ENCODE measurements at places on chromosomes 2 and 18.

GRCh38 chr2:235665661-235666212 lies 171.9 kb downstream of the AGAP1 start:
- no peak for DNase-seq
- no peaks in the 10 kb centered on the region for H3K36me3 ChIP-seq
- no peaks in the 10 kb centered on the region for H3K27me3 ChIP-seq
- no peak overlapping the region for H3K4me3 ChIP-seq

DNA sequence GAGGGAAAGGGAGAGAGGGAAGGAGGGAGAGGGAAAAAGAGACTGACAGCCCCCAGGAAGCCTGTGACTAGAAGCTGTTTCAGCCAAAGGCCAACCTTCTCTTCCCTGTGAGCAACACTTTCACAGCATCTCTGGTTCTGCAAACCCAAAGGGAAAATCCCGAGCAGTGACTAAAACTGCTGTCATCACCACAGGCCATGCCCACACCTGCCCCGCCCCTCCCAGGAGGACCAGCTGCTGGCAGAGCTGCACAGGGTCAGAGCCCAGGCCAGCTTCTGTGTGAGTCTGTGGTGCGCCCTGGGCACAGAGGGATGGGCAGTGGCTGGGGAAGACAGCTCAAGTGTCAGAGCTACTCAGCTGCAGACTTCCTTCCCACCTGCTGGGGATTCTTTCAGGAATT lies 64.9 kb upstream of the OTOS start:
- peaks cover 4% of the 10 kb centered on the region for H3K27me3 ChIP-seq
- DNase-seq: no peak
- H3K27ac ChIP-seq: no peak overlapping the region
- H3K36me3 ChIP-seq: no peaks in the 10 kb centered on the region

- no peak overlapping the region for H3K27ac ChIP-seq
- H3K27me3 ChIP-seq: peaks cover 87% of the 10 kb centered on the region
- DNase-seq: no peak
Measured at GRCh38 chr2:3644891-3645605, 13.0 kb upstream of the ALLC start.

DNA sequence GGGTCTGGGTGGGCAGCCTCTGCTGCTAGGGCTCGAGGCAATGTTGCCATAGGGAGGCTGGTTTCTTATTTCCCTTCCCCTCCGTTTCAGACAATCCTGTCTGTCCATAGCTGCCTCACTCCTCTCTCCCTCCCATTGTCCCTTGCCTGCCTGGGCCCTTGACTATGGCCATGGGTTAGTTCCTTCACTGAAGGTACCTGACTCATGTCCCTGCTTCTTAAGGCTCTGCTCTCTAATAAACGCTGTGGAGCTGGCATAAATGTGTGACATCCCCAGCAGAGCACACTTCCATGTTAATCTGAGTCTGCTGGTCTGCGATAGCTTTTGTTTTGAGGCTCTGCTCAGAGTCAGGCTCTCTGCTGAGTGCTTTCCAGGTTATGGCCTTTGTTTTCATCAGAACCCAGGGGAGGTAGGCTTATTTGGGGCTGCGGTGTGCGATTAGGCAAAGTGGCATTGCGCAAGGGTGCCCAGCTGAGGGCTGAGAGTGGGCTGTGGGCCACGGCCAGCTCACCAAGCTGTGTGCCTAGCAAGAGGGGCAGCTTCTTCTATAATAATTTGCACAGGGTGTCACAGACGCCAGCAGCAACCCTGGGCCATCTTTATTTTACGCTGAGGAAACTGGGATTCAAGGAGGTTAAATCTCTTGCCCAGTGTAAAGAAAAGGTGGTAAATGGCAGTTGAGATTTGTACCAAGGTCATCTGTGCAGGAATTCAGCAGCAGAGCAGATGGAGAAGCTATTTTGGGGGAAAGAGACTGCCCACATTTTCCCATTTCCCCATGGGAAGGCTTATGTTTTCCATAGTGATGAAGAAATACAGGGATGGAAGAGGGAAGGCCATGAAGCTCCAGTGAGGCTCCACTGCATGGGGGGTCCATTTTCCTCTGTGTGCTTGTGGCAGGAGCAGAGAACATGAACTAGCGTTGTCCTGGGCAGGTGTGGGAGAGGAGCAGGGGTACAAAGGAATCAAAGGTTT lies 25.6 kb downstream of the MRPL33 start:
- no peak overlapping the region for H3K4me3 ChIP-seq
- H3K27ac ChIP-seq: no peak overlapping the region
- no peaks in the 10 kb centered on the region for H3K36me3 ChIP-seq
- H3K27me3 ChIP-seq: peaks cover 39% of the 10 kb centered on the region

GRCh38 chr2:234580686-234581085 lies 83.8 kb upstream of the ARL4C start:
- H3K4me3 ChIP-seq: no peak overlapping the region
- H3K36me3 ChIP-seq: no peaks in the 10 kb centered on the region
- no peaks in the 10 kb centered on the region for H3K4me1 ChIP-seq
- no peak for DNase-seq
- H3K27ac ChIP-seq: no peak overlapping the region
- peaks cover 5% of the 10 kb centered on the region for H3K27me3 ChIP-seq

- no peaks in the 10 kb centered on the region for H3K4me1 ChIP-seq
- H3K27ac ChIP-seq: no peak overlapping the region
- no peak for DNase-seq
- no peaks in the 10 kb centered on the region for H3K27me3 ChIP-seq
- peaks cover 72% of the 10 kb centered on the region for H3K36me3 ChIP-seq
- H3K4me3 ChIP-seq: no peak overlapping the region
Measured at GRCh38 chr2:232816657-232817056, 40.3 kb upstream of the KCNJ13 start.

GRCh38 chr2:29253-29652 lies 17.1 kb downstream of the FAM110C start:
- no peak overlapping the region for H3K4me3 ChIP-seq
- H3K36me3 ChIP-seq: no peaks in the 10 kb centered on the region
- H3K4me1 ChIP-seq: 0 out of 3 replicates have a peak, but pooled peaks cover 2% of the 10 kb centered on the region
- DNase-seq: no peak
- no peaks in the 10 kb centered on the region for H3K27me3 ChIP-seq

DNA sequence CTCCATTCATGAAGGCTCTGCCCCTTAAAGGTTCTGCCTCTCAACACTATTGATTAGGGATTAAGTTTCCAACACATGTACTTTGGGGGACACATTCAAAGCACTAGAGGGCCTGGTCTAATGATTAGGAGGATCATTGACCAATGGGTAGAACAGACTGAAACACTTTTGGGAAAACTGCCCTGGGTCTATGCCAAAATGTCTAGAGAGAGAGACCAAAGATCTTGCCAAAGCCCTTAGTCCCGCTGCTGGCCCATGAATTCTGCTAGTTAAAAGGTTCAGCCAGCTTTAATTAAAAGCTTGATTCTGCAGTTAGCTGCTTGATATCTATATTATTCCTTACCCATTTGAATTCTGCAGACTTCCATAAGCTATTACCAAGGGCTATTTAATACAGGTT lies 613.2 kb downstream of the SLC4A3 start:
- no peak for DNase-seq
- no peaks in the 10 kb centered on the region for H3K27me3 ChIP-seq
- no peak overlapping the region for H3K4me3 ChIP-seq
- H3K27ac ChIP-seq: no peak overlapping the region
- H3K36me3 ChIP-seq: no peaks in the 10 kb centered on the region
- no peaks in the 10 kb centered on the region for H3K4me1 ChIP-seq

GRCh38 chr2:152584301-152584700 lies 133.0 kb downstream of the PRPF40A start:
- no peak overlapping the region for H3K4me3 ChIP-seq
- no peaks in the 10 kb centered on the region for H3K36me3 ChIP-seq
- peaks cover 15% of the 10 kb centered on the region for H3K4me1 ChIP-seq
- DNase-seq: no peak

DNA sequence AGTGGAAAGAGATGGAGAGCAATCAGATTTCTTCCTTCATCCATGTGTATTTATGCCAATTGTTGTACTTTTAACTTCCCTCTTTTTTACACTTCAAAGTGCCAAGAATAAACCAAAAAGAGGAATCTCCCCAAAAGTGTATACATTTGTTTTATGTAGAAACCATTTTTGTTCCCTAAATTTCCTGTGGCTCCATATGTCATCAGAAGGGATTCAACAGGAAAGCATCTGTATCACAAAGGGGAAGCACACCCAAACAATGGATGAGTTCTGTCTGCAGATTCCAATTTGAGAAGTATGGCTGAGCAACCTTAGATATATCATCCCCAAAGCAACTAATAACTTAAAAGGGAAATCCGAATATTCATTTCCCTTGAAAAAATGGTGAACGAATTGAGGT lies 275.0 kb downstream of the MREG start:
- H3K27me3 ChIP-seq: no peaks in the 10 kb centered on the region
- no peak overlapping the region for H3K4me3 ChIP-seq
- H3K27ac ChIP-seq: no peak overlapping the region
- DNase-seq: no peak

GRCh38 chr2:175811971-175812370 lies 190.1 kb downstream of the LNPK start:
- no peaks in the 10 kb centered on the region for H3K27me3 ChIP-seq
- no peak for DNase-seq
- H3K4me1 ChIP-seq: no peaks in the 10 kb centered on the region
- no peak overlapping the region for H3K4me3 ChIP-seq
- no peak overlapping the region for H3K27ac ChIP-seq

- no peak overlapping the region for H3K4me3 ChIP-seq
- H3K36me3 ChIP-seq: no peaks in the 10 kb centered on the region
- H3K27me3 ChIP-seq: no peaks in the 10 kb centered on the region
- H3K27ac ChIP-seq: no peak overlapping the region
Measured at GRCh38 chr18:9965711-9966624, 52.2 kb downstream of the VAPA start.

GRCh38 chr2:220855296-220855695 lies 716.8 kb downstream of the EPHA4 start:
- no peaks in the 10 kb centered on the region for H3K36me3 ChIP-seq
- no peak overlapping the region for H3K4me3 ChIP-seq
- no peak for DNase-seq
- no peaks in the 10 kb centered on the region for H3K27me3 ChIP-seq
- H3K4me1 ChIP-seq: no peaks in the 10 kb centered on the region
- H3K27ac ChIP-seq: no peak overlapping the region

DNA sequence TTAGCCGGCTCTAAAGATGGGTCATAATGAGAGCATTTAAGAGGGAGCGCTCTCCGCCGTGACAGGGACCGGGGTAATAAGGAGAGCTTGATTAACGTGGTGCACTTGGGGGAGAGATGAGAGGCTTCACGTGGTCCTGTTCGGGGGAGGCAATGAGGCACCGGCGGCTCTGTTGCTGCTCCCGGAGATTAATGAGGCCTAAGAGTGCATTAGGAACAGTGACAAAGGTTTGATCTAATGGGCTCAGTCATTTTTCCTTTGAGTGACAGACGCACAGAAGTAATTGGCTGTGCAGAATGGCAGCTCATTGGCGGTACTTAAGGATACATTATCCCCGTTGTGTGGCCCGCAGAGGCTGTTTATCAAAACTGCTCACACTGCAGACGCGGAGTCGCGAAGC lies 250.7 kb downstream of the GBX2 start:
- peaks cover 10% of the 10 kb centered on the region for H3K36me3 ChIP-seq
- no peaks in the 10 kb centered on the region for H3K27me3 ChIP-seq
- H3K4me3 ChIP-seq: no peak overlapping the region
- no peak for DNase-seq
- H3K27ac ChIP-seq: no peak overlapping the region
- no peaks in the 10 kb centered on the region for H3K4me1 ChIP-seq

DNA sequence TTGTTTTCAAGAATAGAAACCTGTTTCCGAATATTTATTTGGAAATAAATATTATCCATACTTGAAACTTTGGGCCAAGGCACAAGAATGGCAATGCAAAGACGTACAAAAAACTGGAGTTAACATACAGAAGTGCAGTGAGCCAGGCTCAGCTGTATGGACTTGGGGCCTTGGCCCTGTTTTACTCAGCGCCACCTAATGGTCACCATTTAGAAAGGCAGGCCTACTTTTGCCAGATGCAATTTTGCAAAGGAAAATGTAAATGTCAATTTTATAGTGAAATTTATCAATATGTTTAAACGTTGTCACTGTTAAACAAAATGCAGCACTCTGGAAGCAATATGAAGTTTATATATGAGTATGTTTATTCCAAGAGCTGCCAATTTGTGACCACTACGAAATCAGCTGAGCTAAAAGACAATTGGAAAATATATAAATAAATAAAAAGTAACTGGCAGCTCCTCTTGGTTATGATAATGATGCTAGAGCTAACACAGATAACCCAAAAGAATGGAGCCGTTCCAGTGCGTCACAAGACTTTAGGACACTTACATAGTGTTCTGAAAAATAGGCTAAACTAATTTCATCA lies 155.0 kb downstream of the ARHGAP15 start:
- no peak overlapping the region for H3K4me3 ChIP-seq
- peak; percentile 13 for DNase-seq
- no peaks in the 10 kb centered on the region for H3K36me3 ChIP-seq
- no peaks in the 10 kb centered on the region for H3K27me3 ChIP-seq
- no peak overlapping the region for H3K27ac ChIP-seq

DNA sequence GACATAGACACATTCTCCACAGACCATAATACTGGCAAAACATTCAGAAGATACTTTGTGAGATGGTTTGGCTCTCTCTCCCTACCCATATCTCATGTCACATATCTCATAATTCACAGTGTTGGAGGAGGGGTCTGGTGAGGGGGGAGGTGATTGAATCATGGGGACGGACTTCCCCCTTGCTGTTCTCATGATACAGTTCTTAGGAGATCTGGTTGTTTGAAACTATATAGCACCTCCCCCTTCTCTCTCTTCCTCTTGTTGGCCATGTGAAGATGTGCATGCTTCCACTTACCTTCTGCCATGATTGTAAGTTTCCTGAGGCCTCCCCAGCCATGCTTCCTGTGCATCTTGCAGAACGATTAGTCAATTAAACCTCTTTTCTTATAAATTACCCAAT lies 61.1 kb downstream of the HK2 start:
- no peaks in the 10 kb centered on the region for H3K4me1 ChIP-seq
- no peak overlapping the region for H3K4me3 ChIP-seq
- H3K36me3 ChIP-seq: peaks cover 37% of the 10 kb centered on the region
- H3K27me3 ChIP-seq: no peaks in the 10 kb centered on the region
- no peak overlapping the region for H3K27ac ChIP-seq

DNA sequence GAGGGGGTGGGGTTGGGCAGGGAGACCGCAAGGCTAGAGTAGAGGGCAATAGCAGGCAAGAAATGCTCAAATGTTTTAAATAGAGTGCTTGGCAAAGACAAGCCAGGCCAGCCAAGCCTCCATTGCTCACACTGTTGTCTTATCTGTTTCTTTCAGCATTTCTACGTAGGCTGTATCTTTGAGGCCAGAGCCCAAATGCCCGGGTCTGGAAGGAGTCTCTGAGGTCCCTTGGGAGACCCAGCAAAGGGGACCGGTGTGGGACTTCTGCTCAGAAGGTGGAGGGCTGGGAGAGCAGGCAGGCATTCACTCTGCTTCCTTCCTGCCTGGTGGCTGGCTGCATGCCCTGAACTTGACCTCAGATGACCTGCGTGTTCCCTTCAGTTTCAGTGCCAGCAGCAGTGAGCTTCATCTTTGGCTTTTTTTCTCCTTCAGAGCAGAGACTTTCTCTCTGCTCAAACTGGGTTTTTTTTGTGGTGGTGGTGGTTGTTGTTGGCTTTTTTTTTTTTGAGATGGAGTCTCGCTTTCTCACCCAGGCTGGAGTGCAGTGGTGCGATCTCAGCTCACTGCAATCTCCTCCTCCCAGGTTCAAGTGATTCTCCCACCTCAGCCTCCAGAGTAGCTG lies 13.7 kb upstream of the TET3 start:
- peak overlapping the region; percentile 78 for H3K27ac ChIP-seq
- H3K4me1 ChIP-seq: peaks cover 20% of the 10 kb centered on the region
- no peaks in the 10 kb centered on the region for H3K27me3 ChIP-seq
- H3K36me3 ChIP-seq: 0 out of 3 replicates have a peak, but pooled peaks cover 2% of the 10 kb centered on the region
- no peak overlapping the region for H3K4me3 ChIP-seq

GRCh38 chr2:133171393-133172004 lies 396.8 kb downstream of the NCKAP5 start:
- H3K27ac ChIP-seq: no peak overlapping the region
- H3K4me3 ChIP-seq: no peak overlapping the region
- H3K4me1 ChIP-seq: no peaks in the 10 kb centered on the region
- H3K36me3 ChIP-seq: no peaks in the 10 kb centered on the region
- no peak for DNase-seq
